ENCODE measurements at places on chromosomes 13 and 19.

GRCh38 chr13:111598747-111599146 is 278.3 kb downstream of the TEX29 start:
- DNase-seq: no peak

DNA sequence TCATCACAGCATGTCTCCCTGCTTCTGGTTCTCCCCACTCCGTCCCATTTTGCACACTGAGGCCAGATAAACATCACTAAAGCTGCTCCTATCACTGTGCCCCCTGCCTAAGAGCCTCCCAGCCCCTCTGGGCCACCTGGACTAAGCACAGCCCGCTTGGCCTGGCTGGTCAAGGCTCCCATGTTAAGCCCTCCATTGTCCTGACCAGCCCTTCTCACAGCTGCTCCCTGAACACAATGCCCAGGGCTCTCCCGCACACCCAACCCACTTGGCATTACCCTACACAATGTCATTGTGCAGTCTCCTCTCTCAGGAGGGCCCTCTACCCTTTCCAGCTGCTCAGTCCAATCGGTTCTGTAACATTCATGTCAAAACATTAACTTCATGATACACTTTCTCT is 133.4 kb downstream of the NUFIP1 start:
- no peak for DNase-seq

DNA sequence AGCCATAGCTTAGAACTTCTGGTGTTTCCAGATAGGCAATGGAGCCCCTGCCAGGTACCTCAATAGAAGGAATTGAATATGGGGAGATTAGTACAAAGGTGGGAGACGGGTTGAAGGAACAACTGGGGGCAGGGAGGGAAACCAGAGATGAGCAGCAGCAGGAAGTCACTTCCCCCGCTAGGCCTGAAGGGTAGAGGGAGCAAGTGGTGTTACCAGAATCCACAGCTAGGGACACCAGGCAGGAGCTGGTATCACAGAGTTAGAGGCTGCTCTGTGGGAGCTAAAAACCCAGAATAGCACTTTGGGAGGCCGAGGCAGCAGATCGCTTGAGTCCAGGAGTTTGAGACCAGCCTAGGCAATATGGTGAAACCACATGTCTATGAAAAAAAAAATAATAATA is 15.3 kb upstream of the HNRNPUL1 start:
- no peak for DNase-seq

DNA sequence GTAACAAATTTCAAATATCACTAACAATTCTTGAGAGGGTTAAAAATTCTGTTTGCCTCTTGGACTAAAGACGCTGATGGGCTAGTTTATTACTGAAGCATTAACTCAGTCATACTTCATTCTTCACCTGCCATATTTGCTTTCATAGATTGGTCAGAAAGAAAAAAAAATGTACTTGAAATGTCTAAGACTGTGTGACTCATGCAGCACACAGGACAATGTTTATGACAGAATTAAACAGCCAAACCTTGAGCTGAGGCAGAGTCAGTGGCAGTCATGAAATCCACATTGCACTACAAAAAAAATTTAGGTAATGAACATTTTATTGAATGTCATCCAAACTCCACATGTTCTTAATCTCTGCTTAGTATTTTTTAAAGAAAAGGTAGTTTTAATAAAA is 135.6 kb downstream of the PRR20E start:
- DNase-seq: no peak

- no peak for DNase-seq
Observed at GRCh38 chr13:108113407-108113806, 101.9 kb downstream of the LIG4 start.

All from stimulated activated CD4-positive, alpha-beta T cell treated with anti-CD3 and anti-CD28 coated beads, TNF-alpha, amount 100 ng/mL, for 1 hour (primary cell).